ENCODE measurements at places on chromosomes 2 and 18.

DNA sequence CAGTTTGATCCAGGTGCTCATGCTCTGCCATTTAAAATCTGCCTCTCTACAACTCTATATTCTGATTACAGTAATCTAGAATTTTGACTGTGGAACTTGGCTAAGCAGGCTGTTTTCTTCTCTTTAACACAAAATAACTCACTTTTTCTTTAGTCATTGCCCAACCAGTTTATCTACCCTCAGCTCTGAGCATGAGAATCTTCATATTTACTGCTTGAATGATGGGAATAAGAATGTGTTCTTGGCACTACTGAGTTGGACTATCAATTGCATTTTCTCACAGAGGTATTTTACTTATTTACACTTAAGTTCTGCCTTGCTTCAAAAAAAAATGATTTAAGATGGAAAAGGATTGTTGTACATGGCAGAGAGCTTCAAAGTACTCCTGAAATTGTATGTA lies 301.1 kb downstream of the CCDC85A start:
- no peak for DNase-seq

DNA sequence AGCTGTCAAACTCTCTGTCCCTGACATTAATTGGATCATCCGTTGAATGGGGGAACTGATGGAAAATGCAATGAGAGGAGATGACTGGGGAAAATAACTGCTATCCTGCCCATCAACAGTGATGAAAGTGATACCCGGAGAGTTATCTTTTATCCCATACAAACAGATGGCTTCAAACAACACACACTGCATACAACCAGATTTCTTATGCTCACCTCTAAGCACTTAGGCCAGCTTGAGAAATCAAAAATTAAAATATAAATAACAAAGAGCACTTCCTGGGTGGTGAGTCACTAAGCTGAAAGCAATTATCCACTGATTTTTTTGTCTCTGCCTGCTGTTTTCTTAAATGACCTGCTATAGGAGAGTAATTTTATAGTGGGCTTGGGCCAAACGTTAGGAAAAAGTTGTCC lies 237.6 kb upstream of the RGPD4 start:
- no peak for DNase-seq

DNA sequence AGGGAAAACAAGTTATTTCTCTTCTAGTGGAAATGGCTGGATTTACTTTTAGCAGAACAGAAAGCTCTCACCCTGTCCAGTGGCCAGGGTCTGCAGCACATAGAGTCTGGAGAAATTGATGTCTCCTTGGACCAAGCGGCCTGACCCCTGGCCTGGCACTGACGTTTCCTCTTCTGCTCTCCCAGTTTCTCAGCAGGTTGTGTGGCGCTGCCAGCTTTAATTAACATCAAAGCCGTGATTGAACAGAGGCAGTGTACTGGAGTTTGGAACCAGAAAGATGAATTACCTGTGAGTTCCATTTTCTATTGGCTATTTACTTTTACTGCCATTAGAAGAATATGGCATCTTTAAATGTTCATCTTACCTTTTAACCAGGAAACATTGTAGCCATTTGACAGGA lies 20.9 kb downstream of the CD8A start:
- DNase-seq: no peak

- DNase-seq: no peak
Measured at GRCh38 chr2:32894119-32894728, 52.5 kb upstream of the LTBP1 start.

- DNase-seq: no peak
Measured at GRCh38 chr2:171754254-171754939, 67.1 kb downstream of the DYNC1I2 start.

- DNase-seq: no peak
Measured at GRCh38 chr18:43531438-43531837, 254.1 kb upstream of the SYT4 start.

- DNase-seq: peak; percentile 32
Measured at GRCh38 chr2:238158509-238159070, at the start of gene ERFE. Gene ERFE (plus strand): TSS chr2:238158970. CDS start chr2:238159008, 38 bp downstream.

- DNase-seq: no peak
Measured at GRCh38 chr18:34480162-34480700, 229.9 kb upstream of the DTNA start.

DNA sequence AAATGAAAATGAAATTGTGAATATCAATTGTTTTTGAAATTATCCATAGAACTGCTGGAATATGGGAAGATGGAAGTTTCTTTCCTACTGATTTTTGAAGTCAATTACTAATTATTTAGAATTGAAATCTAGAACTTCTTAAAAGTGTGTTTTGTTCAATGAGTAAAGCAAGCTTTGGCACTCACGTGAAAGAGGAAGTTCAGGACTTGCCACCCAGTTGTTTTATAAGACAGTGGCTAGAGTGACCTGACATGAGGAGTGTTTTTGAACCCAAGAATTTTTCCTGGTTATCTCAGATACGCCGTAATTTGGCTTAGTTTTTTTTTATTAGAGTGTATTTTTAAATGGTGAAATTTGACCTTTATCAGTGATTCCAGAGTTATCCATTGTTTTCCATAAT lies 3.5 kb downstream of the MXD1 start:
- no peak for DNase-seq

DNA sequence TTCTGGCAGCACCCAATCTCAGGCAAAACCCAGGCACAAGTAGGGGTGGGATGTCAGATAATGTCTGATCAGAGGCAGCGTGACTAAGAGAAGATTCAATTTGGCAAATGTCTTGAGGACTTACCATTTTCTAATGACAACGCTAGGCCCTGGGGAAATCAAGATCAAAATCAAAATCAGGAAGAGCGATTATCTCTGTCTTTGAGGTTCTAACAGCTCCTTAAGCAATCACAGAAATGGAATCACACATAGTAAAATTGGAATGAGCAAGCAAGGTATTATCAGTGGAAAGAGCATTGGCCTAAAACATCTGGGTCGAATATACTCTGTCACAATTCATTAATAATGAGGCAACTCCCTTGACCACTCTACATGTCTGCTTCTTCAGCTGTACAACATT lies 8.6 kb upstream of the SERPINB2 start:
- no peak for DNase-seq

- no peak for DNase-seq
Measured at GRCh38 chr2:28692411-28692810, 59.2 kb upstream of the PPP1CB start.

GRCh38 chr2:178275600-178275999 lies 81.3 kb downstream of the OSBPL6 start:
- DNase-seq: no peak

DNA sequence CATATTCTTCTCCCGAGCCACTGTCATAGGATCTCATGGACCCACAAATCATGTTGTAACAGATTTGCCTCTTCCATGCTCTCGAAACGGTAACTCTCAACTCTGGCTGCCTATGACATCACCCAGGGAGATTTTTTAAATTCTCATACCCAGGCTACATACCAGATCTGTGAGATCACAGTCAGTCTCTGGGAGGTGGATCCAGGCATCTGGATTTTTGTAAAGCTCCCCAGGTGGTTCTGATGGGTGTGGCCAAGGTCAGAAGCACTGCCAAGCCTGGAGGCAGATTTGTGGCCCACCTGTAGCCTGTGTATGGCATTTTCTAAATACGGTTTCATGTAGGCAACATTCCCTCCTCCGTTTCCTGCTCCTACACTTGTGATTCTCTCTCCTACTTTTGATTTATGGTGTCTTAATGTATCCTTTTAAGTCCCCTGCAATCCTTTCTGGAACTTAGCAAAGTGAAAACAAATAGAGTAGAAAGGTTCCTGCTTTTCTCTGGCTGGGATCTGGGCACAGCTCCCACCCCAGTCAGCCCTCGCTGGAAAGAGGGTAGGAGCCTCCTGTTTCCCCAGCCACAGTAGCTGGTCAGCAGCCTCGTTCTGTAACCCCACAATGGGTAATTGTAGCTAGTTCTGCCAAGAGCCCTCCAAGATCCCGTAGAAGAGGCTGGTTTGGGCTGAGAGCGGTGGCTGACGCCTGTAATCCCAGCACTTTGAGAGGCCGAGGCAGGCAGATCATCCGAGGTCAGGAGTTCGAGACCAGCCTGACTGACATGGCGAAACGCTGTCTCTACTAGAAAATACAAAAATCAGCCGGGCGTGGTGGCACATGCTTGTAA lies 96.2 kb downstream of the KLHL29 start:
- no peak for DNase-seq

- no peak for DNase-seq
Measured at GRCh38 chr2:226117510-226118065, 682.0 kb downstream of the IRS1 start.

DNA sequence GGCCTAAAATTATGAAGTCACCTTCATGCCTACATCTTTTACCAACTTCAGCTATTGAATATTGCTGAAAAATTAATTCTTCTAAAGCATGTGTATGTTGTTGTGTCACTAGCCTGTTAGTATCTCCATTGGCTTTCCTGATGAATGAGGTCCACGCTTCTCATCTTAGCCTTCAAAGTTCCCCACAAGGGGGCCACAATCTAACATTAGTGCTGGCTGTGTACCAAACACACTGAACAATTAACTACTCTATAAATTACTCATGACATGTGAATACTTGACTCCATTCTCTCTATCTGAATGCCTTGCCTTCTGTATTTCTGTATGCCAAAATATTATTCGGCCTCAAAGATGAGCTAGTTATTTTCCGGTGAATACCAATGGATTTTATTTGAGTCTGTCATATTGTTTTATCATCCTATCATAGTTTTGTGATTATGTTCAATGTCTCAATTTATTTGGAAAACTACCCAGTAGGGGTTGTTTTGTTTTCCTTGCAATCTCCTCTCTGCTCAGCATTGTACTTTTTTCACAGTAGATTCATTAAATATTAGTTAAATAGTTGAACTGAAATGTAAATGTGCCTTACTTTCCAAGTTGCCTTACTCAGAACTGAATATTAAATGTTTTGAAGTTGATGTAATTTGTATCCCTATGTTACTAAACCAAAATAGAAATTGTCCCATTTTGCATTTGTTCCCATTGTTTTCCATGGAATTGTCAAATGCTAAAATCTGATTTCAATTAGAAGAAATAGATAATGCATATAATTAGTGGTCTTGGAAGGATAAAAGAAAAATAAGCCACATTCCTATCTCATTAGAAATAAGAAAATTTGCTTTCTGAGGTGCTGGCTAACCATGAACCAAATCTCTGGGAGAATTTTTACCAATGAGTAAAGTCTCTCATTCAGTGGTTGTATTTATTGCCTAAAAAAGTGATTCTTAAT lies 208.4 kb upstream of the COL3A1 start:
- peak; percentile 2 for DNase-seq

- DNase-seq: no peak
Measured at GRCh38 chr2:37895140-37895539, 29.9 kb upstream of the RMDN2 start.

DNA sequence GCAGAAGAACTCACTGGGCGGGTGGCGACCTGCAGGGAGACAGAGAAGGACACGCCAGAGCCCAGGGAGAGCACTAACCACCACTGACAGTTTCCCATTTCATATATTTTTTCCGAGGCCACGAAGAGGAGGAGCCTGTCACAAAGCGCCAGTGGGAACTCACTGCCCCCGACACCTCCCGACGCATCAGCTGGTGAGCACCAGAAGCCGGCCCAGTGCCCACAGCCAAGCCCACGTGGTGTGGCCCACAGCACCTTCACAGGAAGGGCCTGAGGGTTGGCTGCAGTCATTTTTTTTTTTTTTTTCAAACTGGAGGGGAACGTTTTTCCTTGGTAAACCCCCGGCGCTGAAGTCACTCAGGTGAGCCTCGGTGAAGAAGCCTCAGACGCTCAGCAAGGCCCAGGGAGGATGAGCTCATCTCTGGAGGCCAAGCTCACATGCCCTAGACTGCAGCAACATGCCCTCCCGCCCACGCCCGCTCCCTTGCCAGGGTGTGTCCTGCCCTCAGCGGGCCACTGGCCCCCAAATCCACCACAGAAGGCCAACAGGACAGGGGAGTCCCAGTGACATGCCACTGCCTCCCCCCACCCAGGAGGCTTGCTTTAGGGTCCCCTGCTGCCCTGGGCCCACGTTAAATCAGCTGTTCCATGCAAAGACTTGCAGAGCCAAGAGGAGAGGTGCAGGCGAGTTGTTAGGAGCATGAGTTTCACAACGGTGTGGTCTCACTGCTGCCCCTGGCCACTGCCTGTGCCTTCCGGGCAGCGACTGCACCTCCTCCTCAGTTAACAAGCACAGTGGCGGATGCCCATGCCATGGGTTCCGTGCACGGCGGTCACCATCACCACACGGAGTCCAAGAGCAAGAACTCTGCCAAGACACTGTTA lies 68.1 kb downstream of the PARD6G start:
- no peak for DNase-seq

DNA sequence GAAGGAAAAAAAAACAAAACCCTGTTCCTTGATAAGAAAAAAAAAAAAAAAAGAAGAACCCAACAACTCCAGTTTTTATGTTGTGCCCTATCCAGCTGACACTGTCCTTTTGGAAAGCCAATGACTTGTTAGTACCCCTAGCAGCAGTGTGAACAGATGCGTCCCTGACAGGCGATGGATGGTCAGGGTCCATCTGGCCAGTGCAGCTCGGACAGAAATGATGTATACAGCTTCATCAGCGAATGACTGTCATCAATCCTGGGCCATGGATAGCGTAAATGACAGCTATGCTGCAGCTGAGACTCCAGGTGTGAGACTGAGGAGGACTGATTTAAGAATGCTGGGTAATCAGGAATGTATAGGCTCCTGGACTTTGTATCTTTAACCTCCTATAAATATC lies 318.8 kb upstream of the FIGN start:
- DNase-seq: no peak
